ENCODE measurements at places on chromosomes 7 and 10.

GRCh38 chr7:2478399-2478785 is 2.2 kb upstream of the GRIFIN start:
- peak; percentile 66 for DNase-seq

- no peak for DNase-seq
These were observed 292.7 kb downstream of the EXOC4 start for GRCh38 chr7:133545618-133546017.

DNA sequence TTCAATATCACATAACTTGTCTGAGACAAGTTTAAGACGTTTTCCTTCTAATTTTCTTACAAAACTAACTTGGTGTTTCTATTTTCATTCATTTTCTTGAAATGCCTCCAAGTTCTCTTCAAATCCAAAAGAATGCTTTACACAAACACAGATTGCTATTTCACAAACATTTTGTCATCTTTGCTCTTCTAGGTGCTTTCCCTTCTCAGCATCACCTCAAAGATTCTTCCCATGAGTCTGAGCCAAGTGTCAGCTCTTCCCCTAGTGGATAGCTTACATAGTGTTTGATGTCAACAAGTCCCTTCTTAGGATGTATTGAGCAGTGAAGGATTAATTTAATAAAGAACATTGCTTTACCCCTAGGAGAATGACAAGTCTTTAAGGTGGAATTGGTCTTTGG is 38.1 kb upstream of the SEMA3A start:
- no peak for DNase-seq

- peak; percentile 54 for DNase-seq
These were observed 1.1 kb downstream of the VGF start for GRCh38 chr7:101164071-101164840.

All from inflammatory macrophage (primary cell).